ENCODE measurements at places on chromosomes 7 and 10.

- DNase-seq = no peak
These were observed 30.5 kb upstream of the CHST3 start for GRCh38 chr10:71933651-71934050.

DNA sequence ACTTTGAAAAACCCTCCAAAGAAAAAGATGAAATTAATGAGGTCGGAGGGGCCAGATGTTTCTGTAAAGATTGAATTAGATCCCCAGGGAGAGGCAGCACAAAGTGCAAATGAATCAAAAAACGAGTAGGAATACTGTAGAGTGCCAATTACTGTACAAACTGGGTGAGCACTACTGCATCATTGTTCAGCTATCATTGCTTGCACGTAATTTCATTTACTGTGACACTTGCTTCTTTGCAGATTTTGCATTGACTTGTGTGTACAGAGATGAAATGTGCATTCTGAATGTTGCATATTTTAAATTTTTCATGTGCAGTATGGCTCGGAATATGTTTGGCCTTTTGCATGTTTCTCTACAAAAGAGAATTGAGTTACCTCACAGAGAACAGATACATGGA, 123.7 kb downstream of the LCOR start:
- no peak for DNase-seq

DNA sequence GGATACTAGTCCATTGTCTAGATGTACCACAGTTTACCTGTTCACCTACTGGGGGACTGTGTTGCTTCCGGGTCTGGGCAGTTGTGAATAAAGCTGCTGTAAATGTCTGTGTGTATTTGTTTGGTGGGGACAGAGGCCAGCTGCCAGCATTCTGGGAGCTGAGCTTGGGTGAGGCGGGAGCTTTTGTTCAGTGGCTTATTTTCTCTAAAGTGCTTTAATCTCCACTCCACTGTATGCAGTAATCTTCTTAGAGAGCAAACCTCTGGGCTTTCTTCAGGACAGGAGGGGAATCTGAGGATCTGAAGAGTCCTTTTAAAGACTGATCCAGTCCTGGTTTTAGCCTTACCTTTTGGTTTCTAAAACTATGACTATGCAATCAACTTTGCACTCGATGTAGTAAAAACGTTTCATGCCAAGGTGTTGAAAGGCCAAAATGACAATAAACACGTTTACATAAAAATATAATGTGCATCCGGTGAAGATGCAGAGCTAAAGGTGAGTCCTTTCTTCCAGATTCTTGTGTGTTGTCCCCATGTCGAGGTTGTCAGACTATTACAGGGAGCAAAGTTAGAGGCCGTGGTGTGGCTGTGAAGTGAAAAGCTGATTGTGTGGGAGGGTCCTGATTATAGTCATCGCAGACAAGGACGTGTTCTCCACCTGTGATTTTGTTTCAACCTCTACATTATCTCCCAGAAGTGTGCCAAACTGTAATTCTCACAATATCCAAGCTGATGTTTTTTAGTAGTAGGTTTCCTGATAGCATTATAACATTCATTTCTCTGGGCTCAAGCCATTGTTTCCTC, 279.8 kb downstream of the CAMK1D start:
- DNase-seq = no peak

DNA sequence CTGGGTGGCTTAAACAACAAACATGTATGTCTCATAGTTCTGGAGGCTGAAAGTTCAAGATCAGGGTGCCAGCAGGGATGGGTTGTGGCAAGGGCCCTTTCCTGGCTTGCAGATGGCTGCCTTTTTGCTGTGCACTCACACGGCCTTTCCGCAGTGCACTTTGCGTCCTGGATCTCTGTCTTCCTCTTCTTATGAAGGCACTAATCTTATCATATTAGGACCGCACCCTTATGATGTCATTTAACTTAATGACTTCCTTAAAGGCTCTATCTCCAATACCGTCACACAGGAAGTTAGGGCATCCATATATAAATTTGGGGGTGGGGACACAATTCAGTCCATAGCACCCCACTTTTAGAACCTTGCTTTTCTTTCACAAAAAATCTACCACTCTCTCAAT, 255.2 kb downstream of the SNX13 start:
- no peak for DNase-seq

GRCh38 chr7:45216181-45216580, 58.6 kb downstream of the RAMP3 start:
- no peak for DNase-seq

DNA sequence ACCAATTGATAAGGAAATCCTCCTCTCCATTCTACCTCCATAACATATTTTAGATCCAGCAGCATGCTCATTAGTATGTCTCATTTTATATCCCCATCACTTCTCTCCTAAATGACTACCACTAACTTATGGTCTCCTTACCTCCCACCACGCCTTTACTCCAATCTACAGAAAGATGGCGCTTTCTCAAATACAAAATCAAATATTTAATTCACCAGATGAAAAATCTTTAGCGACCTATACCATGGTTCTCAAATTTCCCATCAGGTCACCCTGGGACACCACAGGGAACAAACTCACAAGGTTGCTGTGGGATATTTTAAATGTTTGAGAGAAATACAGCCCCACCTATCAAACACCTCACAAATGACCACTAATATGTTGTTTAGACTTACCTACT, 27.0 kb upstream of the EBLN1 start:
- no peak for DNase-seq

GRCh38 chr10:73469579-73469978, 26.2 kb downstream of the PPP3CB start:
- no peak for DNase-seq

DNA sequence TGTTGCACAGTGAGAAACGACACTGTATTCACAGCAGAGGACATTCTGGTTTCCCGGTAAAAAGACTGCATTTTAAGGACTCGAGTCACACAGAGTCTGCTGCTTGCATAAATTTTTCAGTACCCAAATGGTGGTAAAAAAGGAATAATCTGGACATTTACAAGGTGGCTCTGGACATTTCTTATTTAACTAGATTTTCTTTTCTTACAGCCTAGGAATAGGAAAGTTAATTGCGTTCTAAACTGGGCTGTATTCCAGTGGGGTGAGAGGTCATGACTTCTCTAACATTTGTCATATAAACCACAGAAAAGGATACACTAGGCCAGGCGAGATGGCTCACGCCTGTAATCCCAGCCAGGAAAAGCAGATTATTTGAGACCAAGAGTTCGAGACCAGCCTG, 237.5 kb upstream of the KLF6 start:
- DNase-seq = no peak

GRCh38 chr10:18659819-18660535, 746 bp downstream of the ARL5B start:
- DNase-seq = peak; percentile 31

DNA sequence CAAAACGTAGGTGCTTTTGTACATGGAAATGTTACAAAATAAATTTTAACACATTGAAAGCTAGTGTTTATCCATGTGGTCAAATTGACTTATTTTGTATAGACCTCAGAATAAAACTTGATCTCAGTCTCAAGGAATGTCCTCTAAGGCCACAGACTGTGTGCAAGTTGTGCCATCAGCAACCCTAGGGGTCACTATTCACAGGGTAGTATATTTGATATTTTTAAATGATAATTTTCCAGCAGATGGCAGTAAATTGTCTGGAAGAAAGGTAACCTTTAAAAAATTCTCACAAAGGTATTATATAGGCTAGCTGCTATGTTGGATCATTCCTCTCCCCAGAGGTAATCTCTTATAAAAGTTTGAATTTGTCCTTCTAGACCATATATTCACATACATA, 12.9 kb upstream of the SNX10 start:
- DNase-seq = no peak

DNA sequence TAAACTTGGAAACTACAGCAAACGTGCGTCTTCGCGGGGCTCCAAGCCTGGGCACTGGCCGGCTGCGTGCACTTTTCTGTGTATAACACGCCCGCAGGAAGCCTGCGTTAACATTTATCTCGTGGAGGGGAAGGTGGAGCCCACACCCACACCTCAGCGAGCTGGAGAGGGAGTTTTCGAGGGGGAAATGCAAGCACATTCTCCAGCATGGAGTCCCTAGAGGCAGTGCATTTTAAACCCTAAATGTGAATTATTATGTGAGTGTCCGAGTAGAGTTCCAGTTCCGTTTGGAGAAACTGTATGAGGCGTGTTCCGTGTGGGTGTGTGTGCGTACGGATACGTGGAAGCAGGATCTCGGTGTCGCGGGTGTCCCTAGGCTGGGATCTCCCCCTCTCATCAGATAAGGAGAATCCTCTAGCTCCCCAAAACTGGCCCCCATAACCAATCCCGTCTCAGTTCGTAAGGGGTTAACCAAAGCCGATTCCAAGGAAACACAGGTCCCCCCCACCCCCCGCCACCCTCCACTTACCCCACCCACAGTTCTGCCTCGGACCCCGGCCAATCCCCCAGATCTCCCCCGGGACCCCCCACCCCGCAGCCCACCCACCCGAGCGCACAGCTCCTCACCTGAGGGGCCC, 403 bp downstream of the CDK6 start:
- no peak for DNase-seq

DNA sequence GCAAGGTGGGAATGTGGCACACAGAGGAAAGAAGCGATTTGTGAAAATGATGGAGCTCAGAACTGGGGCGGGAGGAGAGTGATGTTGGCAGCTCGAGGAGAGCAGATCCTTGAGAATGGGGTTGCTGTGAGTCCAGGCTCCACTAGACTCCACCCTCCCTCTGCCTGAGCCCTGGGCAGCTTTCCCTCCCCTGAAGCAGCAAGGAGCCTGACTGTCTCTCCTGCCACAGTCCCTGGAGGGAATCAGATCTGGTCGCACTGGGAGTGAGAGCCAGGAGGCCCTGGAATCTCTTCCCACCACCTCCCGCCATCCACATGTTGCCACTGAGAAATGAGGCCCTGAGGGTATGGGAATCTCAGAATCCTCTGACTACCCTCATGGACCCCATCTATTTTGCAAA, 362.7 kb downstream of the PLXNA4 start:
- DNase-seq = no peak

DNA sequence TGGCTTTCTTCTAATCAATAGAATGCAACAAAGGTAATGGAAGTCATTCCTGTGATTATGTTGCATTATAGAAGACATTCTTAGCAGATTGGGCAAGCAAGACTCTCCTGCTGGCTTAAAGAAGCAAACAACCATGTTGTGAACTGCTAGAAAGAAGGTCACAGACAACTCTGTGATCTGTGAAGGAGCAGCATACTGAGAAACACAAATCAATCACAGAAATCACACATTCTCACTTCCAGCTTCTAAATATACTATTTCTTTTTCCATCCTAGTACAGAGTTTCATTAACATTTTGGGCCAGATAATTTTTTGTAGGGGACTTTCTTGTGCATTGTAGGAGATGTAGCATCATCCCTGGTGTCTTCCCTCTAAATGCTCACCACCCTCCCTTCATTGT, 28.0 kb upstream of the PALS2 start:
- DNase-seq = no peak

GRCh38 chr10:133475425-133475734, 21.6 kb downstream of the SCART1 start:
- DNase-seq = no peak

DNA sequence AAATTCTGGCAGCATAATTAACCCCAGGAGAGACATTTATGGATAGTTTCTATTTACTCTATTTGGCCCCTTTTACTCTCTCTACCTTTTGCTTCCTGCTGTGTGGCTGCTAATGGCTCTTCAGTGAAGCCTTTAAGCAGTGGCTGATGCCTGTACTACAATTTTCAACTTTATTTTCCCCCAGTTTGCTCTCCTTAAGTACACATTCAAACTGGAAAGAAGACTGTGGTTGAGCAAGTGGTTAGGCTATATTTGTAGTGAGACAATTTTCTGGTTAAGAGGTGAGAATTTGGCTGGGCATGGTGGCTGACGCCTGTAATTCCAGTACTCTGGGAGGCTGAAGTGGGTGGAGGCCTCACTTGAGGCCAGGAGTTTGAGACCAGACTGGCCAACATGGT, 8.5 kb upstream of the RSBN1L start:
- no peak for DNase-seq

DNA sequence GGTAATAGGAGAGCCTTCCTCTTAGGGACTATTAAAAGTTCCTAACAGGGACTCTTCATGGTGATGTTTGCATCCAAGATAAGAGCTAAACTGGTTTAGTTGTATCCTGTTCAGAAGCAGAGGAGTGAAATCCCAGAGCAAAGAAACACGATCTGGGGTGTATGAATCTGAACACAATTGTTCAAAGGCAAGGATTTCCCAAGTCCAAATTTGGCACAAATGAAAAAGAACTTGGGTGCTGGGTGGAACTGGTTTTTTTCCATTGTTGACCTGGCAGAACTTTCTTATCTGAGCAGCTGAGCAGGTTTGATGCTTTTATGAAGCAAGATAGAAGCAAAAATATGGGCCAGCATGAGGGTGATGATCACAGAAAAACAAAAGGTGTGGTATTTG, 6.0 kb downstream of the AGFG2 start:
- peak; percentile 17 for DNase-seq

DNA sequence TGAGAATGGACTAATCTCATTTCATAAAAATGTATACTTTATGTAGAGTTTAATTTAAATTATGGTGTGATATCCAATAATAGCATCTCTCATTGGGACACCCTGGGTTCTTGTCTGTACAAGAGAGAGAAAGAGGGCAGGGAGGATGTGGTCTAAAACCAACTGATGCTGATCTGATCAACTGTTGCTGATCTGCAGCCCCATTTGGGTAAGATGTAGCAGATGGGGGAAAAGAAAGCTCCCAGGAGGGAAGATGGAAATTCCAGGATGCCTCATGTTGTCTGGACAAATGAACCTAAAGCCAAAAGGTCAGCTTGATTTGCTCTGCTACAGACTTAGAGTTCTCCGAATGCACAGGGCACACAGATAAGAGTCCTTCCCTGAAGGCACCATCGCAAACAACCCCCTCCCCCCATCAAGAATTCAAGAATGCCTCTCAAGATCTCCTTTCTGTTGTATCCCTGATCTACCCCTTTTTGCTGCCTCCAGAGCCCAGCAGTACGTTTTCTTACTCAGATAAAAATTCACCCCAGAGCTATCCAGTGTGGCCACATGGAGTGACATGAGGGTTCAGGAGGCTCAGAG, 171.4 kb upstream of the INHBA start:
- DNase-seq = no peak

- peak; percentile 51 for DNase-seq
These were observed 25.5 kb downstream of the LDB3 start for GRCh38 chr10:86693721-86694369.

GRCh38 chr10:3780021-3780770, 4.8 kb downstream of the KLF6 start:
- DNase-seq = peak; percentile 71

GRCh38 chr7:102284399-102284798, 2.3 kb upstream of the SH2B2 start:
- DNase-seq = no peak

DNA sequence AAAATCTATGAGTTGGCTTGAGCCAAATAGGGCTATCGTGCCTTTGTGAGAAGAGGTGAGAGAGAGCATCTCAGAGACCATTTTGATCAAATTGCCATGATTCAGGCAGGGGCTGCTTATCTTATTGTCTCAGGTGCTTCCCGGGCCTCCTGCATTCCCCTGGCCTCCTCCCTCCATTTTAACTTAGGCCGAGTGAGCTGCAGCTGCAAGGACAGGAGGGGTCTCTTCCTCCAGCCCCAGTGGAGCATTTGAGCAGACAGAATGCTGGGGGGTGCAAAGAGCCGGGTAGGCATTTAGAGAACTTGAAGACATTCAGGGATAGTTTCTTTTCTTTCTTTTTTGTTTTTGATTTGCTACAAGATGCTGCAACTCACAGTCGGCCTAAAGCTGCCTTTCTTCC, 59.0 kb downstream of the BUB3 start:
- DNase-seq = no peak
